ENCODE measurements at places on chromosomes 7 and 10.

- DNase-seq: no peak
These were observed 2.7 kb upstream of the PNLIPRP1 start for GRCh38 chr10:116587878-116588591.

DNA sequence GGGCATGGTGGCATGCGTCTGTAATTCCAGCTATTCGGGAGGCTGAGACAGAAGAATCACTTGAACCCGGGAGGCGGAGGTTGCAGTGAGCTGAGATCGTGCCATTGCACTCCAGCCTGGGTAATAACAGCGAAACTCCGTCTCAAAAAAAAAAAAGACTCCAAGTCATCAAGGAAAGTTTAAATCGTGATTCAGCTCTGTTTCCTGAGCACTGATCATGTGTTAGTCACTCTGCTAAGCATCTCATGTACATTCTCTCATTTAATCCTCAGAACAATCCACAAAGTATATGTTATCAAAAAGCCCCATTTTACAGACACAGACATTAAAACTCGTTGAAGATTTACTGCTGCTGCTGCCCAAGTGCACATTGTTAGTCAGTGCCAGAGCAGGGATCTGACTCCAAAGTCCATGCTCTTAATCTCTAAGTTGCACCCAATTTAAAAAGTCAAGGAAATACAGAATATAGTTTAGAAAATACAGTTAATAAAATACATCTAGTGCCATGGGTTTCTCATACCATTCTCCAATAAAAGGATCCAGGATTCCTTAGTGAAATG is 6.2 kb downstream of the PIK3AP1 start:
- no peak for DNase-seq

GRCh38 chr10:78354101-78354500 is 320.4 kb downstream of the RPS24 start:
- no peak for DNase-seq

DNA sequence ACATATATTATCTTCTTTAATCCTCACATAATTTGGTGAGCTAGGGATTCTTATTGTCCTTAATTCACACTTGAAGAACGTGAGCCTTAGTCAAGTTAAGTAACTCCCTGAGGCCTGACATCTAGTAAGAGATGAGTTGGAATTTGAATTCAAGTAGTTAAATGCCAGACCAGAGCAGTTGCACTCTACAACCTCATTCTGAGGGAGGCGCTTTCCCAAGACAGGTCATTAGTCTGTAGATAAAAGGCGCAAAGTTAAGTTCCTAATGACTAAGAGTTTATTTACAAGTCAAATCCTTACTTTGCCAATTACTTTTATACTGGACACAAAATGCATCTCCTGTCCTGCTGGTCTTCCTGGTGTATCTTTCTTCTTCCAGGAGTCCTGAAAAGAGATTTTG is 3.6 kb upstream of the EXOC6 start:
- DNase-seq: no peak

GRCh38 chr10:2049560-2049959 is 312.2 kb upstream of the ADARB2 start:
- DNase-seq: no peak

DNA sequence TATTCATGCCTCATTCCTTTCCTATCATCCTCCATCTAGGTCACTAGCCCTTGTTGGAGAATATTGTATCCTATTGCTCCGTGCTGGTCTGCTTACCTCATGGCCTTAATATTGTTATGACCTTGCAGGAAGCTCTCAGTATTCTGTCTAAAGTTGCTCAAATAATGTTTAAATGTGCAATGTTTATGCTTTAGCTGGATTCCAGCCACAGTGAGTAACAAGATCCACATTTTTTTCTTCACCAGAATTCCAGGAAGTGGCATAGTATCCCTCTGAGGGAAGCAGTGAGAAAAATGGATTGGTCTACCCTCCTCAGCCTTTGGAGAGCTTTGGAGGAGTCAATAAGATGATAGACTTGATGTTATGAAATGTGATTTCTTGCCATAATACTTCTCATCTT is 402.6 kb downstream of the NRG3 start:
- no peak for DNase-seq

GRCh38 chr10:22345301-22346095 is at the start of gene SPAG6:
TSS of gene SPAG6 (plus strand) at chr10:22345496. CDS start at chr10:22345612, 116 bp downstream.
- peak; percentile 39 for DNase-seq

GRCh38 chr7:124440081-124440480 is 325.5 kb downstream of the GPR37 start:
- no peak for DNase-seq

GRCh38 chr7:44978511-44979366 is at the start of gene MYO1G:
TSS of gene MYO1G (minus strand) at chr7:44979015. CDS start at chr7:44978961, 54 bp downstream.
- no peak for DNase-seq

- no peak for DNase-seq
These were observed 39.8 kb upstream of the GPR22 start for GRCh38 chr7:107430057-107430456.

- DNase-seq: no peak
These were observed 31.3 kb downstream of the KIN start for GRCh38 chr10:7756360-7756992.

DNA sequence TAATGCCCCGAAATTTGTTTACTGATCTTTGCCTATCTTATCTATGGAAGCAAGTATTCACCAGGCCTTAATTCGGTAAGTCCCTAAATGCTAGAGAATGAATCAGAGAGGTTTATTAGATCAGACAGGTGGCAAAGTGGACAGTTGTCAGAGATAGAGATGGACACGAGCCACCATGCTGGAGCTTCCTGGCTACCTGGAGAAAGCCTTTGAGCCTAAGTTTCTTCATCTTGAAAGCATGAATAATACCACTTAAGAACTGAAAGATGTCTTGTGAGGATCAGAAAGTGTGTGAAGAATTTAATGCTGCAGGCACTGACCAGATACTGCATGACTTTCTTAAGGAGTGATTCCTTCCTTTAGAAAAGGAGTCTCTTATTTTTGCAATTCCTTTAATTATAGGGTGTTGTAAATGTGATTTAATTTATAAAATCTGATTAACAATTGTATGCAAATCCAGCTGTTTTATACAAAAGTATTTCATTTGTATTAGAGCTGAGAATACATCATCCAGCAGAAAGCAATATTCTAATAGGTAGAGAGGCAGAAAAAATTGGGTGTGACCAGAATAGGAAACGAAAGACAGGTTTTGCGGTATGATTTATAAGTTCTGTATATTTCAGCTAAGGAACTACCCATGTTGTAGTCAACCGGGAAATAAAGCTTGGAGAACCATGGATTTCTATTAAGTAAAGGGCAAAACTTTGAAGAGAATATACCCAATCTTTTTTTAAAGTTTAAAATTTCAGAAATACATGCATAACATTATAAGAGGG is 82.7 kb downstream of the SMURF1 start:
- DNase-seq: no peak

- no peak for DNase-seq
These were observed 18.5 kb upstream of the LMOD2 start for GRCh38 chr7:123637203-123637602.

DNA sequence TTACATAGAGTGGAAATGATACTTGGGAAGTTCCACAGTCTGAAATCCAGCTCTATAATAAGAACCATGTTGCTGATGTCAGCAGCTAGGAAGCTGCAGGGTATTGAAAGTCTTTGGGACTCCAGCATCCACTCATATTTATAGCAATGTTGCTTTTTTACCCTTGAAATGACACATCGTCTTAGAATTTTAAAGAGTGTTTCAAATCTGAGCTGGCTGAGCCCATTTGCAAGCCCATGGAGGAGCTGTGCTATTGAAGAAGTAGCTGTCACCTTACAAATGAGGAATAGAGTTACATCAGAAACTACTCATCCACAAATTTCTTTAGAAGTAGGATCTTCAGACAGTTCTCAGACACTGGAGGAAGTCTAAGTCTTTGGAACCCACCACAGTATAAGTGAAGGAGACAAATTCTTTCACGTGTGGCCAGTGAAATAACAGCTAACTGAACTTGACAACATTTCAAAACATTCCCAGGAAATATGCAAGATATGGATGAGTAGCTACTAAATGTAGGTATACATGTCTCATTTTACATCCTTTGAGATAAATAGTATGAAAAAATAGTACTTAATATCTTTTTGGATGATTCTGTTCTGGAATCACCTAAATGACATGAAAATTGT is 203.6 kb downstream of the ZNF365 start:
- DNase-seq: no peak

- DNase-seq: no peak
These were observed 9.9 kb downstream of the RHEB start for GRCh38 chr7:151509670-151510333.

DNA sequence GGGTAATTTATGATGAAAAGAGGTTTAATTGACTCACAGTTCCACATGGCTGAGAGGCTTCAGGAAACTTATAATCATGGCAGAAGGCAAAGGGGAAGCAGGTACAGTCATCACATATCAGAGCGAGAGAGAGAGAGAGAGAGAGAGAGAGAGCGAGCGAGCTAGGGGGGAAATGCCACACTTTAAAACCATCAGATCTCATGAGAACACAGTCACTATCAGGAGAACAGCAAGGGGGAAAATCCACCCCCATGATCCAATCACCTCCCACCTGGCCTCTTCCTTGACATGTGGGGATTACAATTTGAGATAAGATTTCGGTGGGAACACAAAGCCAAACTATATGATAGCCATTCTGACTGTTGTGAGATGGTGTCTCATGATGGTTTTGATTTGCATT is 576.3 kb downstream of the GFRA1 start:
- peak; percentile 20 for DNase-seq

DNA sequence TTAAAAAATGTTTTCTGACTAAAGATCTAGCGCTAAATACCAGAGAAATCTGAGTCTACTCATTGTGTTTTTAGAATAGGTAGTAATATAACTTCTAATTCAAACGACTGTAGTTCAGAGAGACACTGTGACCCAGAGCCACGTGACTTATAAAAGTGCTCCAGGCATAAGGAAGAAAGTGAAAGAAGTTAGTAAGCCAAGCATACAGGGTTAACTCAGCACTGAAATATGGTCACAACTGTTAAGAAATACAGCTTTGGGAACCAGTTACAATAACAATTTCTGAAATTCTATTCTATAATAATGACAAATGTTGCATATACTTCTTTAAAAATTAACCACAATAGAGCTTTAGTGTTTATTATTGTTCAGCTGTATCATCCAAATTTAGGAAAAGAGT is 119.1 kb downstream of the TFEC start:
- no peak for DNase-seq

DNA sequence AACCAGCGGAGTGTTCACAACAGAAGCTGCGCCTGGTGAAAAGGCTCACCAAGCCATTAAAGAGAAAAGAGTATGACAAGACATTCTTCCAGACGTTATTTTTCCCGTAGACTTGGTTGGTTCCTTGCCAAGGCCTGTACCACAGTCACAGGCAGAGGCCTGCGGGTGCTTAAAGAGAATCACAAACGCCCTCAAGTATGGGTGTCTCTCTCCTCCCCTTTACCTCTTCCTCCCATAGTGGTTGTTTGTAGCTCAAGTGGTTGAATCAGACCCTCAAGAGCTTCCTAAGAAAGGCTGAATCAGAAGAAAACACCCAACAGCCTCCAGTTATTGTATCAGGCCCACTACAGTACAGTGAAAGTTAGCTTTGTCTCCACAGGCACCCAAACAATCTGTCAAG is 169.0 kb downstream of the CREB5 start:
- DNase-seq: no peak

- DNase-seq: no peak
These were observed 57.3 kb upstream of the TES start for GRCh38 chr7:116153050-116153449.

DNA sequence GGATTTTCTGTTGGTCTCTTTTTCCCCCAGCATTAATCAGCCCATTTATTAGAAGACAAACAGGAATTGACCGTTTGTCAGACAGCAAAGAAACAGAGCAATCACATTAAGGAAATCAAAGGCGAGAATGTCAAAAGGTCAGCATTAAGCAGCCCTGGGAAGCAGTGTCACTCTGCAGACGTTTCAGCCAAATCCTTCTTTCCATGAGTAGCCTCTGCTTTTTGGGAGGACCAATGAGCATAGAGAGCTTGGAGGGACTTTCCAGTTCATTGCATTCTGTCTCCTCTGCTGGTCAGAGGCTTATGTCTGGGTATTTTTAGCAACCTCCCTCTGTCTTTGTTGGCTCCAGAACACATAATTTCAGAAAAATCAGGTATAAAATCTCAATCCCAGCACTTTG is 481.4 kb downstream of the GALNT17 start:
- no peak for DNase-seq

DNA sequence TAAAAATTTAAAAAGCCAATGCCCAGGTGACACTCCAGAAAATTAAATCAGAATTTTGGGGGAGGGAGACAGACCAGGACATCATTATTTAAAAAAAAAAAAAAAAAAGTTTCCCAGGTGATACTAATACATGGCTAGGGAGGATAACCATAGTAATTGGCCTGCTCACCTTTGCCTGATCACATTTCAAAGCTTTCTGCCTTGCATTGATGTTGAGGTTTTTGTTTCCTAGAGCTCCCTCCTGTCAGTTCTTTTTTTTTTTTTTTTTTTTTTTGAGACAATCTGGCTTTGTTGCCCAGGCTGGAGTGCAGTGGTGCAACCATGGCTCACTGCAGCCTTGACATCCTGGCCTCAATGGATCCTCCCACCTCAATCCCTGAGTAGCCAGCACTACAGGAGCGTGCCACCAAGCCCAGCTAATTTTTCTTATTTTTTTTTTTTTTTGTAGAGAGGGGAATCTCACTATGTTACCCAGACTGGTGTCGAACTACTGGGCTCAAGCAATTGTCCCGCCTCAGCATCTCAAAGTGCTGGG is 38.1 kb downstream of the CPED1 start:
- DNase-seq: no peak

- DNase-seq: no peak
These were observed 77.9 kb upstream of the PLXNA4 start for GRCh38 chr7:132654150-132654549.

- no peak for DNase-seq
These were observed 27.9 kb downstream of the SEMA3D start for GRCh38 chr7:85159003-85159402.

- no peak for DNase-seq
These were observed 73.5 kb downstream of the SEMA3E start for GRCh38 chr7:83575436-83575835.

DNA sequence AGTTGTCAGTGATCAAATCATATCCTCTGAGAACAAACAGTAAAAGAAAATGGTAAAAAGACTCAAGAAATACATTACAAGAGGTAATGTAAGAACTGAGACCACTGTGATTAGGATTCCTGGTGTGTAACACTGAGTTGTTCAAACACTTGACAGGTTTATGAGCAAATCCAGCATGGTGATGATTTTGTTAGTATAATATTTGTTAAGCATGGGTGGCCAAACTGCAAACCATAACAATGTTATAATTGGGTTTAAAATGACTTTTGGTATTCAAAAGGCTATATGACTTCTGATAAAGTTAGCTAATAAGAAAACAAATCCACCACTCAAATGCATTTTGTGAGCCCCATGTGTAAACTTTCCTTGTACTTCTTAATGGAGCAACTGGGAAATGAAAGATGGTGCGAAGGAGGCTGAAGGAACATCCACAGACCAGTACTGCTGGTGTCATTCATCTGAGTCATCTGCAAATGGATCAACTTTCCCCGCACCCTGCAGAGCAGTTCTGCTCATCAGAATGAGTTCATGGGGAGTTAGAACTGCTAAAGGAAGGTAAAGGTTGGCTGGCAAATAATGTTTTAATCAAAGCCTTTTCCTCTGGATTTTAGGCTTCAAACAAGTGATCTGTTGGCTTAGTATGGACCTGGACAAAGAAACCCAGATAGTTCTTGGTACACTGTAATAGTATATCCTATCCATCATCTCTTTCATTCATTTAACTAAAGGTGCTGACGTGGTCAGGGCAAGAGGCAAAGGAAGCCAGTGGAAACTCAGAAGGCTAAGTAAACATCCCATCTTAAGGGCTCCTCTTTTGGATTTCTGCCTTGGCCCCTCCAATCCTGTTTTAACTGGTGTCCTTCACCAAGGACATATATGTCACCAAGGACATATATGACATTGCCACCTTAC is 45.0 kb downstream of the AFAP1L2 start:
- no peak for DNase-seq

GRCh38 chr10:103145046-103145445 is 48.0 kb downstream of the NT5C2 start:
- DNase-seq: no peak

Measured in NCI-H2227 treated with DMSO at 0.1 percent for 48 hours (cell line).